ENCODE measurements at places on chromosomes 6 and 20.

DNA sequence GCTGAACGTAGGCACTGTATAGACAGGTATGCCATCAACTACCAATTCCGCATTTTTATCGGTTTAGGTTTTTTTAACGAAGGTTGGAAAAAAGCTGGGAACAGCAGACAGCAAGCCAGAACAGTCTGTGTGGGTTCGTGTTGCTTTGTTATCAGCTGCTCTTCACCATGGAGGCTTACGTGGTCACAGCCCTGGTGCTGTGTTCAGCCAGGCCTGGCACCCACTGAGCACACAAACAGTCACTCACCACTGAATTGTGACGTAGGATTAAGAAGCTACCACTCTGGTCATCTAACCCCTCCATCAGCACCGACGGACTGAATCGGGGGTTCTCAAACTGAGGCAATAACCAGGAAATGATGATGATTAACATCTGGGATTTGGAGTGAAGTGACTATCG is 13.2 kb downstream of the FAM210B start:
- no peak for DNase-seq

DNA sequence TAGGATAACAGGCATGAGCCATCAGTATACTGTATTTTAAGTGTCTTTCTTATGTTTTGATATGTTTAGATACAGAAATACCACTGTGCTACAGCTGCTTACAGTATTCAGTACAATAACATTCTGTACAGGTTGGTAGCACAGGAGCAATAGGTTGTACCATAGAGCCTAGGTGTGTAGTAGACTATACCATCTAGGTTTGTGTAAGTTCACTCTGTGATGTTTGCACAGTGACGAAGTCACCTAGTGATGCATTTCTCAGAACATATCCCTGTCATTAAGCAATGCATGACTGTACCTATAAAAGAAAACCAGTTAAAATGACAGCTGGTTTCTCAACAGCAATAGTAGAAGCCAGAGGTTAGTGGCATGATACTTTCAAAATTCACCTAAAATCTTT is 3.0 kb upstream of the ZBTB24 start:
- no peak for DNase-seq

- DNase-seq: peak; percentile 76
Measured at GRCh38 chr20:33647603-33648395, 14.3 kb upstream of the C20orf144 start.

DNA sequence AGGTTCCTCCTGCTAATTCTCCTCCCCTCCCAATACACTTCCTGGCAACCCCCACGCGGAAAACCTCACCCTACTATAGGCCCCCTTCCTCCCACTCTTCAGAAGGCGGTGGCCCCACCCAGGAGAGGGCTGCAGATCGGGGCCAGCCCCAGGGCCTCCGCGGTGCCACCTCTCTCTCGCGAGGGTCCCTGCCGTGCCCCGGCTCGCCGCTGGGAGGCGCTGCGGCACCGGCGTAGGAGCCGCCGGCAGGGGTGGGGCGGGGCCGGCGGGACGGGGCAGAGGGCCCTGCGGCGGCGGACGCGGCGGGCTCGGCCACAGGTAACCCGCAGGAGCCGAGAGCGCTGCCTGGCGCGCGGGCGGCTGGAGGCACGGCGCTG is at the start of gene ANKRD6:
TSS of gene ANKRD6 (plus strand) at position 278 of the 377 bp plus-strand sequence. CDS start 133,825 bp downstream, outside the sequence.
- DNase-seq: peak; percentile 92

GRCh38 chr6:10437891-10438290 is 23.0 kb upstream of the TFAP2A start:
- no peak for DNase-seq

DNA sequence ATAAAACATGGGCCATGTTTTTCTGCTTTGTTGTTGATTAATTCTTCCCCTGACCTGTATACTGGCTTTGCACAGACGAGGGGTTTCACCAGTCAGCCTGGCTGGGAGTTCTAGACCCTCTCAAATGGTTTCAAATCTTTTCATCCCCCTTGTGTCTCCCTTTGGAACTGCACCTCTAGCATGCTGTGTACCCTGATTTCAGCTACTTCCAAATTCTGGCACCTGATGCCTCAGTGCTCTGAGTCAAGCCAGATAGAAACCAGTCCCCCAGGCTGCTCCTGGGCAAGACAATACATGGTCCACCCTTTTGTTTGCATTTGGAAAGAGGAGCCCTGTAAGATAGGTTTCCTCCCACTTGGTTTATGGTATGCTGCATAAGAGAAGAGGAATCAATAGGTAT is 290.2 kb downstream of the BTBD3 start:
- no peak for DNase-seq

DNA sequence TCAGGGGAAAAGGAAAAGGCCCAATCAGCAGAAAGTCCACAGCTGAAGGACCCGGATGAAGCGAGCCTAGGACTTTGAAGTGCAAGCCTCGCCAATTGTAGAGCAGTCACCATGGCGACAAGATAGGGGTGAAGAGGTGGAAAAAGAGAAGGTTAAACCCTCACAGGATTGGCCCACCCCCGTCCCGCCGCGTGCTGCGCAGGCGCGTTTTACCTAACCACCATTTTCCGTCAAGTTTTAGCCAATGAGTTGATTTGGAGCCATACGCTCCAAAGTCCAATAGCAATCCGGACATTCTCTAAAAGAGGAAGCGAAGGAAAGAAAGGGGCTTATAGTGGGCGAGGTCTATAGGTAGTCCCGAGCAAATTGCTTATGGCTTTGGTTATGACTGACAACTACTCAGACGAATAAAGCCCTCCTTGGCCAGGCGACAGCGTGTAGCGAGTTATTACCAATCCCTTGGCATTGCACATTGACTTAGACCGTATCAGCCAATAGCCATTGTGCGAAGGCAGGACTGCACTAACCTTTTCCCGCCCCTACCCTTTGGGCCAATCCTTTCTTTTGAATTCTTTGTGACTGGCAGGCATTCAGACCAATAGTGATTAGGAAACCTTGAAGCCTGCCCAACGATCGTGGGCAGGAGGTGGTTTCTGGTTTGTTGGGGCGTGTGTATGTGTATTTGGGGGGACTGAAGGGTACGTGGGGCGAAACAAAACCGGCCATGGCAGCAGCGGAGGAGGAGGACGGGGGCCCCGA is at the start of gene RNF5:
TSS of gene RNF5 (plus strand) at position 618 of the 759 bp plus-strand sequence. CDS start at position 725, 107 bp downstream.
- DNase-seq: peak; percentile 94
